ENCODE measurements at places on chromosomes 3 and 15.

DNA sequence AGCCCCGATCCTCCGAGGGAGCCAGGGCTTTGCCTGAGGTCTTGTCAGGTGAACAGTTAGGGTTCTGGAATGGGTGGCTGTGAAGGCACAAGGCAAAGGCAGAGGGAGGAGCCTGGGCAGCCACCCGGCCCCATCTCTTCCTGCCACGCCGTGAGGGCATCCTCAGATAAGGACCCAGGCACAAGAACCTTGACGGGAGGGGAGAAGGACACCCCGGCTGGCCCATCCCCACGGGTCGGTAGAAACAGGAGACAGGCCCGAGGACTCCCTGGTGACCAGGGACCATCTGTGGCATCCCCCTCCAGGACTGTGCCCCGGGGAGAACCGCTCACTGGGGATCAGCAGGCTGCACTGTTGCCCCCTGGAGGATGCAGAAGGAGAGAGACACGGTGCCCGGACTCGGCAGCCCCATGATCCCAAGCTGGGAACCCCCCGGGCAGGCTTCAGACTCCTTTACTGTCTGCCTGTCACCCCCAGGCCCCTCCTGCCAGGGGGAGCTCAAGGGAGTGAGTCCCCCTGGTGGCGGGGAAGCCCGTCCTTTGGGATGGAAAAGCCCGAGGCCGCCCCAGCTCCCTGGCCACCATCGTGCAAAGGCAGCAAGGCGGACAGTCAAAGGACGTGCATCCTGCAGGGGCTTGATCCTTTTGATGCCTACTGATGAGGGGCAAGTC, 12.3 kb upstream of the PCSK6 start:
- H3K27ac ChIP-seq = no peak overlapping the region
- peaks cover 2% of the 10 kb centered on the region for H3K4me1 ChIP-seq
- peak; percentile 25 for DNase-seq
- peaks cover 38% of the 10 kb centered on the region for H3K27me3 ChIP-seq
- peak overlapping the region; percentile 58 for H3K4me3 ChIP-seq

DNA sequence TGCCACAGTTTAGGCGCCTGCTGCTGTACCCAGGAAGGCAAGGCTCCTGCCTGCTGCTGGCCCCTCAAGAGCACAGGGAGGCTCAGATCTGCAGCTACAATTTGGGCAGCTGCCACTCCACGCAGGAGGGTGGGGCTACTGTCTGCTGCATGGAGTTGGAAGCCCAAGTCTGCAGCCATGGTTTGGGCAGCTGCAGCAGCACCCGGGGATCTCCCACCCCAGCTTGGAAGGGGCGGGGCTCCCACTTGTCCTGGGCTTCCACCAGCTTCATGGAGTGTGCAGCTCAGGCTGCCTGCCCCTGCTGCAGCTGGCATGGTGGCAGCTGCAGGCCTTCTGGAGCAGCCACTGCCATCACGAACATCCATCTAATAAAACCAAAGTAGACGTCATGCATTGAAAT, 512.9 kb downstream of the PYDC2 start:
- H3K27ac ChIP-seq = no peak overlapping the region
- no peaks in the 10 kb centered on the region for H3K36me3 ChIP-seq
- no peak overlapping the region for H3K4me3 ChIP-seq
- H3K4me1 ChIP-seq = no peaks in the 10 kb centered on the region

DNA sequence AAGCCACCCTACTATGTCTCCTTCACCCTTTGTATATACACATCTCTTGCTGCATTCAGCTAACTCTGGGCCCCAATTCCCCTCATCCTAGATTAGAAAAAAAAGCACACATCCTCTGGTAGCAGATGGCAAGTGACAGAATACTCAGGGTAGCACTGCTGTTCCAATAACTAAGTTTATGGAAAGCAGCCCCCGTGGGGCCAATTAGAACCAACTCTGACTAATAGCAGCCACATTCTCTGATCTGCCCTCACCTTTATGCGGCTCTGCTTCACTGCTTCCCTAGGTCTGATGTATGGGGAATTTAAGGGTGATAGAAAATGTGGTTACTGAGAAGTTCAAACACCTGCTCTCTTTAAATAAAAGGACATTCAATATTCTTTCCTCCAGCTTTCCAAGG, 74.9 kb upstream of the SETMAR start:
- H3K4me3 ChIP-seq = no peak overlapping the region
- H3K27me3 ChIP-seq = no peaks in the 10 kb centered on the region
- no peak overlapping the region for H3K27ac ChIP-seq
- DNase-seq = no peak
- H3K4me1 ChIP-seq = no peaks in the 10 kb centered on the region

DNA sequence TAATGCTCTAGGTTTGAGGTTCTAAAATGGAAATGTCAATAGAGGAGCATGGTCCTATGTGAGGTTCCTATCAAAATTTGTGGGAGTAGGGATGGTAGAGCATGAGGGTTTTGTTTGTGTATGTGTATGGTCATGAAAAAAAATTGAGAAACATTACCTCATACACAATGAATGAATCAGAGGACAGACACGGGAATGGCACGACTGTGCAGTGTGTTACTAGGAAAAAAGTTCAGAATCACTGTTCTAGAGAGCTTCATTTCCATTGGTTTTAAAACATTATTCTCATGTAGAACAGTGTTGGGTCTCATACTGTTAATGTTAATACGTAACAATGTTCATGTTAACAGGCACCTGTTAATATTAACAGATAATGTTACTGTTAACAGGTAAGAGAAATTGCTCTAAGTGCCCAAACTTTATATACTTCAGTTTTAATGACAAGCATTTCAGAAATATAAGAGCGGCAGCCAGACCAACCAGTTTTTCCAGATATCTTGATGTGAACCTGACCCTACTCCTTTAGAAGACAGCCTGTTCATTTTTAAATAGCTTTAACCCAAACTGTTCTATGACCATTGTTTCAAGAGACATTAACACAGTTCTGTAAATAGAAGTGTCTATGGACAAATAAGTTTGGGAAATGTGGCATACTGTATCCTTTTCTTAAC, 48.0 kb downstream of the SLC15A2 start:
- no peaks in the 10 kb centered on the region for H3K36me3 ChIP-seq
- no peak for DNase-seq
- H3K27me3 ChIP-seq = no peaks in the 10 kb centered on the region
- H3K4me1 ChIP-seq = no peaks in the 10 kb centered on the region
- no peak overlapping the region for H3K4me3 ChIP-seq

- no peak for DNase-seq
- H3K36me3 ChIP-seq = no peaks in the 10 kb centered on the region
- no peak overlapping the region for H3K4me3 ChIP-seq
- H3K4me1 ChIP-seq = no peaks in the 10 kb centered on the region
Observed at GRCh38 chr15:71476823-71477222, 333.5 kb upstream of the NR2E3 start.

GRCh38 chr3:18389108-18389733, 35.9 kb downstream of the SATB1 start:
- DNase-seq = peak; percentile 22
- no peak overlapping the region for H3K4me3 ChIP-seq
- peaks cover 59% of the 10 kb centered on the region for H3K36me3 ChIP-seq

DNA sequence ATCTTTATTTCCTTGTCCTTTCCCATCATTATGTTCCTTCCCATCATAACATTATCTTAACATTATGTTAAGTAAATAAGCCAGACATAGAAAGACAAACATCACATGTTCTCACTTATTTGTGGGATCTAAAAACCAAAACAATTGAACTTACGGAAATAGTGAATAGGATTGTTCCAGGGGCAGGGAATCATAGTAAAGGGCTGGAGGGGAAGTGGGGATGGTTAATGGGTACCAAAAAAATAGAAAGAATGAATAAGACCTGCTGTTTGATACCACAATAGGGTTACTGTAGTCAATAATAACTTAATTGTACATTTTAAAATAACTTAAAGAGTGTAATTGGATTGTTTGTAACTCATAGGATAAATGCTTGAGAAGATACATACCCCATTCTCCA, 36.7 kb upstream of the MBNL1 start:
- H3K36me3 ChIP-seq = no peaks in the 10 kb centered on the region
- H3K27me3 ChIP-seq = no peaks in the 10 kb centered on the region
- peaks cover 40% of the 10 kb centered on the region for H3K4me1 ChIP-seq
- H3K4me3 ChIP-seq = no peak overlapping the region
- H3K27ac ChIP-seq = no peak overlapping the region

DNA sequence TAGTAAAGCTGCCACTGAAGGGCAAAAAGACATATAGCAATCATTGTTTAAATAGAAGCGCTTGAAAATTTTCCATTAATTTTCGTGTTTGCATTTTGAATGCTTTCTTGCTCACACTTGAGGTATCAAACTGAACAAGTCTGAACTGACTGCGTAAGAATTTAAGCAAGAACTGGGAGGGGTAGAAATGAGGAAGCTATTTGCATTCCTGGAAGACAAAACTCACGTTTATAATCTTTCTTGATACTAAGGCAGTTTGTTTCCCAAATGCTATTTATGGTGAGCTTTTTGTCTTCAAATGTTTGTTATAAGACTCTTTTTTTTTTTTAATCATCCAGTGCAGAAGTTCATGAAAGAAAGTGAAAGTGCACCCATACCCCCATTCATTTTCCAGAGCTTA, 499.8 kb upstream of the TPRG1 start:
- no peak for DNase-seq
- H3K27me3 ChIP-seq = no peaks in the 10 kb centered on the region
- H3K27ac ChIP-seq = no peak overlapping the region
- peaks cover 9% of the 10 kb centered on the region for H3K4me1 ChIP-seq
- no peaks in the 10 kb centered on the region for H3K36me3 ChIP-seq

- no peak overlapping the region for H3K4me3 ChIP-seq
- DNase-seq = no peak
- H3K27me3 ChIP-seq = no peaks in the 10 kb centered on the region
- H3K4me1 ChIP-seq = peaks cover 37% of the 10 kb centered on the region
- no peak overlapping the region for H3K27ac ChIP-seq
Observed at GRCh38 chr3:13044496-13045240, 28.6 kb downstream of the IQSEC1 start.

DNA sequence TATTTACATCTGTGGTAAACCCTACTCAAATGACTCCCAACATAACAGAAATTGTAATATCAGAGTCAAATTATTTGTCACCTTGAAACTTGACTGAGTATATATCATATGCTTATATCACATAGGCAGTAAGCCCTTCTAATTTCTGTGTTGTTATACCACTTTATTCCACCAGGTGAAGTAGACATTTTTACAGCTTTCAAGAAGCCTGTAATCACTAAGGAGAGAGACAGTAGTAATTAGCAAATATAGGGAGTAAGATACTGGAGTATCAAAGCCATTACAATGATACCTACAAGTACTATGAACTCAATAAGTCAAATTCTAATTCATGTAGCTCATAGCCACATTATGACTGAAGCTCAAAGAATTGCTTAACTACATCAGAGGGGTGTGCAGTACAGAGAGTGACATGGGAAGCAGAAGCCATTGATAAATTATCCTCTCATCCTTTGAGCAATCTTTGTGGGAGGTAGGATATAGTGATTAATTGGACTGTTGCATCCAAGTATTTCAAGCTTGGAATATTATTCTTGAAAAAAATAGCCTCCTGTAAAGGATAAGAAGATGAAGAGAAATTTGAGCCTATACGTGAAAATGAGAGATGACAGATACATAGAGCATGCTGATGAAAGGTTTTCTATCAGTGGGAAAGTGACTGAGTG, 1005.9 kb downstream of the ZPLD1 start:
- no peak overlapping the region for H3K27ac ChIP-seq
- H3K4me3 ChIP-seq = no peak overlapping the region
- H3K27me3 ChIP-seq = no peaks in the 10 kb centered on the region
- no peaks in the 10 kb centered on the region for H3K36me3 ChIP-seq
- no peaks in the 10 kb centered on the region for H3K4me1 ChIP-seq

DNA sequence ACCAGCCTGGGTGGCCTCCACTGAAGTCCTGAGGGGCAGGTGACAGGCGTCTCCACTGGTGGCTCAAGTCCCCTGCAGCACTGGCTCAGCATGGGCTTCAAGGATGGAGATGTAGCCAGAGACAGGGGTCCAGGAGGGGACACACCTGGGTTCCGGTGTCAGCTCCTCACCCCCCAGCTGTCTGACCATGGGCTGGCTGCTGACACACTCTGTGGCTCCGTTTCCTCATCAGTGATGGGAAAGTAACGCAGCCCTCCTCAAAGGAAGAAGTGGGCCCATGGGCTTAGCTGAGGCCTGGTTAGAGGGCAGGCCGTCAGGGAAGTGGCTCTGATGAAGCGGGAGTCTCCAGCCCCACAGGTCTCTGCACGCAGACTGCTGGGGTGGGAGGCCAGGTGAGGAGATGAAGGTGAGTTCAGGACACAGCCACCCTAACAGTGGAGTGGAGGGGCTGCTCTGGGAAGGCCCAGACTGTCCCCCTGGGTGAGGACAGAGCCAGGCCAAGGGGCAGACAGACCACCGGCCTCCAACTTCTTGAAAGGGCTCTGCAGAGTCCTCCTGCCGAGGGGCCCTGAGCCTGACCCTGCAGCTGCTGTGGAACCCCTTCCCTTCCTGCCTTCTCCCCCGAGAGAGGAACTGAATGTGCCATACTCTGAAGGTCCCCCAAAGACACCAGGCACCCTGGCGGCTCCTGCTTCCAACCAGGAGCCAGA, 24.0 kb downstream of the PSTPIP1 start:
- H3K27ac ChIP-seq = peak overlapping the region; percentile 97
- no peaks in the 10 kb centered on the region for H3K27me3 ChIP-seq
- peaks cover 68% of the 10 kb centered on the region for H3K36me3 ChIP-seq
- H3K4me1 ChIP-seq = peaks cover 84% of the 10 kb centered on the region
- DNase-seq = no peak
- H3K4me3 ChIP-seq = peak overlapping the region; percentile 71

- H3K4me3 ChIP-seq = no peak overlapping the region
- H3K27me3 ChIP-seq = peaks cover 44% of the 10 kb centered on the region
- H3K27ac ChIP-seq = peak overlapping the region; percentile 75
- DNase-seq = no peak
- H3K4me1 ChIP-seq = peaks cover 18% of the 10 kb centered on the region
- peaks cover 9% of the 10 kb centered on the region for H3K36me3 ChIP-seq
Observed at GRCh38 chr3:195757438-195757770, 36.6 kb downstream of the MUC20 start.

DNA sequence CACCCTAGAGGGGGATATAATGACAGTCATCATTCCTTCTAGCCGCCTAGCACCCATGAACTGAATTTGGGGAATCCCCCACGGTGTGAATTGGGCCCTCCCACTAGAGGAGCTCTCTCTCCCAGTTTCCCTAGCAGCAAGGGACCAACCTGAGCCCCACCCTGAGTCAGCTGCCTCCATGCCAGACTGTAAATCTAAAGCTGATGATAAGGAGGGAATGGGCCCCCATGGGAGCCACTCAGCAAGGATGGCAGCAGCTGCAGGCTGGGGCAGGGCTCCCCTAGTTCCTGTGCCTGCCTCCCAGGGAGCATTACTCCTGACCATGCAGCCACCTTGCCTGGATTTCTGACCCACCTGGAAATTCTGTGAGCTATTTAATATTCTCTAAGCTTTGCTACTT, 57.0 kb upstream of the PXYLP1 start:
- H3K27ac ChIP-seq = no peak overlapping the region
- no peaks in the 10 kb centered on the region for H3K4me1 ChIP-seq
- H3K36me3 ChIP-seq = no peaks in the 10 kb centered on the region
- peaks cover 32% of the 10 kb centered on the region for H3K27me3 ChIP-seq
- no peak overlapping the region for H3K4me3 ChIP-seq

DNA sequence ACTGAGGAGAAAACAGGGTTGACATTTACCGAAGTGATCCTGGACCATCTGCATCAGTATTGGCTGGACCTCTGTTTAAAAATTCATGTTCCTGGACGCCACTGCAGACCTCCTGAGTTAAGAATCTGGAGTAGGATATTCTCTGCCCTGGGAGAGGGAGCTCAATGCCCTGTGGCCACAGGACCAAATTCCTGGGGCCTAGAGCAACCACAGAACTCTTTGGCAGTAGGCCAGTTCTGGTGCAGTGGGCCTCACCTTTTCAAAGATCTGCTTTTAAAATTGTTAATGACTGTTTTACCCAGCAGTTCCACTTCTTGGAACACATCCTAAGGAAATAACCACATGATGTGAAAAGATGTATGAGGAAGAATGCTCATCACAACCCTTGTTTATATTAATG, 133.3 kb upstream of the ADPGK start:
- no peaks in the 10 kb centered on the region for H3K36me3 ChIP-seq
- no peak overlapping the region for H3K27ac ChIP-seq
